ENCODE measurements at places on chromosomes 1 and 21.

DNA sequence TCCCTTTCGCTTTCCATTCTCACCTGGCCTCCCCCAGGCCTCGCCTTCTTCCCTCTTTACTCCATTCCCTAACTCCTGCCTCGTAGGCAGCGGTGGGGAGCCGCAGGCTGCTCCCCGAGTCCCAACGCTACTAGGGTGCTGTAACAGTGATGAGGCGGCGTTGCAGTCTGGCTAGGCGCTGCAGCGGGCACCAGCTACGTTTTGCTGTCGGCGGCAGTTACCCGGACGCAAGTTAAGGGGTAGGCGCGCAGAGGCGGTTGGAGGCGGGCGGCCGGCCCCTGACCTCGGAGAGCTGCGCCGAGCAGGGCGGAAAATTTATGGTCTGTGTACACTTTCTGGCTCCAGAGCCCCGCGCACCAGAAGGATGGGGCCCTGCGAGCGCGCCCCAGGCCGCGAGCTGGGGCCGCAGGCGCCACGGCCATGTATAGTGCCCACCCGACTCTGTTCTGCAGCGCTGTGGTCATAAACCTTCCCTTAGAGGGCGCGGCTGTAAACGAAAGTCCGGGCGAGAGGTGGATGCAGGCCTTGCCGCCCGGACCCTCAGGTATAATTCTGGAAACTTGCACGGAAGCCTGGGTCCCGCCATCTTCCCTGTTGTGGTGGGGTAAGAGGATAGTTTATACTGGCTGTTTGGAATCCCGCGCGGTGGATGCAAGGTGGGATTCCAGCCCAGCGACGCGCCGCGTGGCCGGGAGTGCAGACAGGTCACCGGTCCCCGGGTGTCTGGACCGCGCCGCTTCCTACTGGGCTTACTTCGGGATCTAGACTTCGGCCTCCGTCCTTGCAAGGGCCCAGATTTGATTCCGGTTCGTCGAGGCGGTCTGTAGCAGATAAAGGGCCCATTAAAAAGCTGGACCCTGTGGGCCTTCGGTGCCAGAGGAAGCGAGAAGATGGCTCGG is 15.0 kb downstream of the HLX start:
- DNase-seq = no peak

DNA sequence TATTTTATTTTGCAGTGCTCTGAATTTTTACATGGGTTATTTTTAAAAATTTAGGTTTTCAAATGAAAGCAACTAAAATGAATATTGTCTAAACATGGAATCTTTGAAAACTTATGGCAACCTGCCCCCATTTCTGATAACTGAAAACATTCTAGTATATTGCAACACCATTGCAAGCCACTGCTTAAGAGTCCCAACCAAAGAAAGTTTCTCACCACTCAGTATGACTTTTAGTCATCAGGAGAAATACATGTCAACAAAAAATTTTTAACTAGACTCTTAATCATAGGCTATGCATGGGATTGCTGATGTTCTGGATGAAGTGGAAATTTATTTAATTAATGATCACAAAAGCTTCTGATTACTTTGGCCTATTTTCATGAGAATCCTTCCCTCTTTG is 112.1 kb downstream of the TNFSF18 start:
- DNase-seq = no peak

DNA sequence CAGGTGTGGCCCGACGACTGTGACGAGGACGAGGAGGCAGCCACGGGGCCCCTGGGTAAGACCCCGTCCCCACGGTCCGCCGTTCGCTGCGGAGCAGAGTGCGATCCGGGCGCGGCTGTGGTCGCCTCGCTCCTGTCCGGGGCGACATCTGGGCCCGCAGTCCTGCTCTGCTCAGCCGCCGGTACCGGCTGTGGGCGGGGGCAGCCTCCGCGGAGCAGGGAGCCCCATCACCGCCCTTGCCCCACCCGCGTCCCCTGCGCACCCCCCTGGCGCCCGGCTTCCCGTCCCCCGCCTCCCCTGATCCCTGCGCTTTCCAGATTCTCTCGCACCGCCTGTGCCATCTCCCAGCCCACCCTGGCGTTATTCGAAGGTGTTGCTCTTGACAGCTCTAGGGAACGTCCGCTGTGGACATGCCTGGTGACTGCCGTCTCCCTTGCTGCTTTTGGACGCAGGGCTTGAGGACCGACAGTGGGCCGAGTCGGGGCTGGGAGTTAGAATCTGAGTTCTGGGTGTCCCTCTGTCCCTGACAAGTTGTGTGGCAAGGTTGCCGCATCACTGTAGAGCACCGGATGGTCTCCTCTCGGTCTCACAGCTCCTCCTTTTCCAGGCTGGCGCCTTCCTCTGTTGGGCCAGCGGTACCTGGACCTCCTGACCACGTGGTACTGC is 596 bp downstream of the TOR3A start:
- no peak for DNase-seq

GRCh38 chr21:17416139-17416538 is 96.7 kb upstream of the CXADR start:
- DNase-seq = peak; percentile 47

DNA sequence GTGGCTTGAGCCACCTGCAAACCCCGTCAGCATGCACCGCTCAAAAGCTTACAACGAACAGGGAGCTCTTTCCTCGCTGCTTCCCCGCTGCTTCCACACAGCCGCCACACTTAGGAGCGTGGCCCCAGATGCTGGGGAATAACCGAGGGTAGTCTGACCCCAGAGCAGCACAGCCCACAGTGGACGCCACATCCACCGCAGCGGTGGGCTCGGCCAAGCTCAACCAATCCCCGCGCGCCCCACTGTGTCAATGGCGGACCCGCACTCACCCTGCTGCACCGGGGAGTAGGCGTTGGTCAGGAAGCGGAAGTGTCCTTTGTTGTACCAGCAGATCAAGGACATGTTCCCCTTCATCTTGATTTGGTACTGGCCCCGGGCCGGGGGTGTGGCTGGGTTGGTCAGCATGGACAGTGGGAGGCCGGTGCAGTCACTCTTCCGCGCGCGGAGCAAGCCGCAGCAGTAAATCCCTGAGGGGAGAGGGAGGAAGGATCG is 93.5 kb downstream of the PGBD5 start:
- no peak for DNase-seq

- no peak for DNase-seq
Observed at GRCh38 chr1:168512864-168513595, 30.8 kb downstream of the XCL2 start.

DNA sequence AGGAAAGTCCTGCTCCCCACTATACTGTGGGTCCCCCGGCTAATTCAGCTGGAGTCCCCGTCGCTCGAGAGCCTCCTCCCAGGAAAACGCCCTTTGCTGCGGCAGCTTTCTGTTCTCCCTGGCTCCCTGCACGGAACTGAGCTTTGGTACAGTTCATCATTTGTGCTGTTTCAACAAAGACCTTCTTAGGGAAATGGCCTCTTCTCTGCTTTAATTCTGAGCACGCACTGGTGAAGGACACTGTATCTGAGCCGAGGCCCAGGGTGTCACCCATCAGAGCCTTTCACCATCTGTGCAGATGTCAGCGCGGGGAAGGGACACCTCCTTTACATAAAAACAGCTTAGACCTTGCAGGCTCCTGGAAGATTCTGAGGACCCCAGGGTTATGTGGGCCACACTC is 13.5 kb upstream of the PEX10 start:
- no peak for DNase-seq

GRCh38 chr1:245177071-245177900 is 22.5 kb downstream of the KIF26B start:
- no peak for DNase-seq

GRCh38 chr1:173445164-173445563 is 32.0 kb upstream of the PRDX6 start:
- DNase-seq = no peak

DNA sequence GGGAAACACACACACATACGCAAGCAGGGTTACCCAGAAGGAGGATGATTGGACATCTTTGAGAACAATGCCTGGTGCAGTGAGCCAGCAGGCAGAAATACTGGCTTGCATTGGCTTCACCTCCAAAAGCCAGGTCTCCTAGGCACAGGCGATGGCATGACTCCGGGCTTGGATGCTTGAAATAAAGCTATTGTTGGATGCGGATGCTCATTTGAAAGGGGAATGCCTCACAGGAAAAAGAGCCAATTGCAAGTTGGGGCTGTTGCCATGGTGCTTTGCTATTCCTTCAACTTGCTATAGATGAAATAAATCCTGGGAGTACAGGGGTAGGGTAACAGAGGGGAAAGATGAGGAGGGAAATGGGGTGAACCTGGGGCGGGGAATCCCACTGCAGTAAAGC is 180.7 kb upstream of the SGIP1 start:
- no peak for DNase-seq

Measured in AG04450 (cell line).